Mucosa of gallbladder (tissue), 1 donor: ENCODE measurements at places on chromosomes 7 and 10.

DNA sequence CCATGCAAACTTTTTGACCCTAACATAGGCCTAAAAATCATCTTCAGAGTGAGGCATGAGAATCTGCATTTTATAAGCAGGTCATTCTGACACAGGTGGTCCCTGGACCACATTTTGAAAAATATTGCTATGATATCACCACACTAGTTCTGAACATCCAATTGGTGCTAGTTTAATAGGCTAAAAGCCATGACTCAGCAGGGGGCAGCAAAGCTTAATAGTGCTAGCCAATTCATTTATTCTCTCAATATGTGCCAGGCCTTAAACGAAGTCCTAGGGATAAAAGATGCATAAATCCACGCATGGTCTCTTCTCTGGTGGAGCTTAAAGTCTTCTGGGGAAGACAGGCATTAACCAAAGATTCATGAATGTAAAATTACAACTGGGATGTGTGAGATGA, 10.2 kb upstream of the SLC25A28 start:
- peak; percentile 35 for DNase-seq

- DNase-seq: no peak
These were observed 266.7 kb upstream of the INHBA start for GRCh38 chr7:41969561-41970105.

GRCh38 chr7:75631711-75632110, 107.0 kb downstream of the HIP1 start:
- no peak for DNase-seq

- DNase-seq: no peak
These were observed 351.2 kb downstream of the DNAJB6 start for GRCh38 chr7:157687845-157688532.

DNA sequence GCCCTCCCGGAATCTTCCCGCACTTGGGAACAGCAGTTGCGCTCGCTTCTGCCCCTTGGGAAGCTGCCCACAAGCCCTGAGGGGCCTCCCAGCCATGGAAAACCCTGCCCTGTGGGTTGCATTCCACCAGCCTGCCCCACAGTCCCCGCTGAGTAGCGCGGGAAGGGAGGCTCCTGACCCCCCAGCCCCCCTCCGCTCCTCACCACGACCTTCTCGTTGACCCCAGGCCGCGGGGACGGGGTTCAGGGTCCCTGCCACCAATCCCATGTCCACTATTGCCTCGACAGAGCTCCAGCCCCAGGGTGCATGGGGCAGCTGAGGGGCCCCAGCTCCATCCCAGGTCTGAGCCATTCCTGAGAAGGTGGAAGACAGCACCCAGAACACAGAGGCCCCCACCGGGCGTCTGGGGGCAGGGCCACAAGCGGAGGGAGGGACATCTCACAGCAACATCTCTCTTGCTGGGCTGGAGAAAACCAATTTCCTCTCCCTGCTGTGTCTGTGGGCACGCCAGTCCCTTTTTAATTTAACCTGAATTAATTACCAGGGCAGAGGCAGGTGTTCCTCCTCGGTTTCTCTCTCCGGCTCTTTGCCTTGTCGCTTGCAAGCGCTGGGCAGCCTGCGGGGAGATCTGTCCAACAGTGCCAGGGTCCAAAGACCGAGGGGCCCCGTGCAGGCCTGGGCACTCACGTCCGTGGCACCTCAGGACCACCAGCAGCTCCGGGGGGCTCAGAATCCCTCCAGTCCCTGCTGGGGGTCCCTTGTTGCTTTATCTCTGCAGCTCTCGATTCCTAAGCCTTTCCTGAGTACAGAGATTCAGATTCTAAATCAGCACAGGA, 57.9 kb downstream of the FOXL3 start:
- no peak for DNase-seq

DNA sequence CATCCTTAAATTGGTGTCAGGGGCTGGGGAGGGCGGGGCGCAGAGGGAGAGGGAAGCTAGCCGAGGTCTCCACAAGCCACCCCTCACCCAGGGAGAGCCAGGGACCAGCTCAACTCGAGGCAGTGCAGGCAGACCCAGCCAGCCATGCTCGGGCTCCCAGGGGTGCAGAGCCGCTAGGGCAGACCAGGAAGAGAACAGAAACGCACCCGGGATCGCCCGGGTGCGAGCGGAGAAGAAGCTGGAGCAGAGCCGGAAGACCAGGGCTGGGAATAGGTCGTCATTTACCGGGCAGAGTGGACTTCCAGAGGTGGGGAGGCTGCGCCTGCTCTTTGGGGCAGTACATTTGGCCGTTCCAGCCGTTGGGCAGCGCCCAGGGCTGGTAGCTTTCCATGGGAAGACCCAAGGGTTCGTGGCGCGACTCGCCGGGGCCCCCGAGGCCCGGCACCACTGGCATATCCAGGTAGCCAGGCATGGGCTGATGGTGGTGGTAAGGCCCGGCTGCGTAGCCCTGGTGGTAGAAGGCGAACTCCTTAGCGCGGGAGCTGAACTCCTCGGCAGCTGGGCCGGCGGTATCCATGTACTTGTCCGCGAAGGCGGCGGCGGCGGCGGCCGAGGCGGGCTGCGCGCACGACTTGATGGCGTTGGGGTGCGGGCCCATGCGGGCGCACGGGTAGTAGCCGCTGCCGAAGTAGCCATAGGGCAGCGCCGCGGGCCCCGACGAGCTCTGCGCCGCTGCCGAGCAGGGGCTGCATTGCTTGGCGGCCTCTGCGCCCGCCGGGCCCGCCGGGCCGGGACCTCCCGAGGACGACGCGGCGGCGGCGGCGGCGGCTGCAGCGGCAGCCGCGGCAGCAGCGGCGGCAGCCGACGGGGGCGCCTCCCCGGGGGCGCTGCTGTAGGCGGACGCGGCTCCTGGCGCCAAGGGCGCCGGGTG, 755 bp downstream of the HOXA13 start:
- DNase-seq: no peak

DNA sequence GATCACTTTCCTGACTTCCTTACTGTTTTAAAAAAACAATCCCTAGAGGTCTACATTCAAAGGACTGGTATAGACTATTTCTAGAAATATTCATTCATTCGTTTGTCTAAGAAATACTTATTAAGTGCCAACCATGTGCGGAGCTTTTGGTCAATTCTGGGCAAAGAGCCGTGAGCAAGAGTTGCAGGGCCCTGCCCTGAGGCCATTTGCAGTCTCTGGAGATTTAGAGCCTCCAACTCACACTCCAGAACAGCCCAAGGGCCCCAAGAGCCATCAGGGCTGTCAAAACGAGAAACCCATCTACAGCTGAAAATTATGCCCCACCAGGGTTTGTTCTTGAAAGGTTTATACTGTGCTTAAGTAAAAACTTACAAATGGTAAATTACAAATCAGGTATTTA, 16.2 kb downstream of the WDR91 start:
- no peak for DNase-seq

DNA sequence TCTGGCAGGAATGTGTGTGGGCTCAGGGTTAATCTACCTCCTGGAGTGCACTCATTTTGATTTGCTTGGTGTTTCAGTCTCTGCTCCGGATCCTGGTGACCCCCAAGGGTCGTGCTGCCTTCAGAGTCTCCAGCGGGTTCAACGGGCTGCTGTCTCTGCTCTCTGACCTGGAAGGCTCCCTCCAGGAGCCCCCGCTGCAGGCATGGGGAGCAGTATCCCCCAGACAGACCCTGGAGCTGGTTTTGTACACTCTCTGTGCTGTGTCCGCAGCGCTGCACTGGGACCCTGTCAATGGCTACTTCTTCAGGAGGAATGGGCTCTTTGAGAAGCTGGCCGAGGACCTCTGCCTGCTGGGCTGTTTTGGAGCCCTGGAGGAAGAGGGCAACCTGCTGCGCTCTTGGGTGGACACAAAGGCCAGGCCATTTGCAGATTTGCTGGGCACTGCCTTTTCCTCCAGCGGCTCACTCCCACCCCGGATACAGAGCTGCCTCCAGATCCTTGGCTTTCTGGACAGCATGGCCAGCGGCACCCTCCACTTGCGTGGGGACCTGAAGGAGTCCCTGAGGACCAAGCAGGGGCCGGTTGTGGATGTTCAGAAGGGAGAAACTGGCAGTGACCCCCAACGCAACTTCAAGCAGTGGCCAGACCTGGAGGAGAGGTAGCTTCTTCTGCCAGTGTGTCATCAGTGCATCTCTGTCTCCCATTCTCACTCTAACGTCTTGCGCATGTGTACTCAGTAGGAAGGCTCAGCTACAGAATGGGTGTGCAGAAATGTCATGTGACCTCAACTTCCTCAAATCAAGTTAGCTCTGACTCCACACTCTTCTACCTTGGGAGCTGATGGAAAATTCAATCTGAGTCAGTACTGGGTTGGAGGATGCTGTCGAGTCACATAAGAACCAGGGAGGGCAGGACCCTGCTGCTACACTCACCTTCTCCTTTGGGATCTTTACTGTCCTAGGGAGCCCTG, 58.5 kb downstream of the WDFY4 start:
- DNase-seq: no peak

GRCh38 chr10:110717781-110718589, 73.8 kb downstream of the RBM20 start:
- no peak for DNase-seq

GRCh38 chr10:117568334-117568733, 25.8 kb downstream of the EMX2 start:
- DNase-seq: no peak

DNA sequence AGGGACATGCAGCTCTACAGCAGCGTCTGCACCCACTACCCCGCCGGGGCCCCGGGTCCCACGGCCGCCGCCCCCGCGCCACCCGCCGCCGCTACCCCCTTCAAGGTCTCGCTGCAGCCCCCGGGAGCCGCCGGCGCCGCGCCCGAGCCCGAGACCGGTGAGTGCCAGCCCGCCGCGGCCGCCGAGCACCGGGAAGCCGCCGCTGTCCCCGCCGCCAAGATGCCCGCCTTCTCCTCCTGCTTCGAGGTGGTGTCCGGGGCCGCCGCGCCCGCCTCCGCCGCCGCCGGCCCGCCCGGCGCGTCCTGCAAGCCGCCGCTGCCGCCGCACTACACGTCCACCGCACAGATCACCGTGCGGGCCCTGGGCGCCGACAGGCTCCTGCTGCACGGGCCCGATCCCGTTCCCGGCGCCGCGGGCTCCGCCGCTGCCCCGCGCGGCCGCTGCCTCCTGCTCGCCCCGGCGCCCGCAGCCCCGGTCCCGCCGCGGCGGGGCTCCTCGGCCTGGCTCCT, 631 bp downstream of the OTUD1 start:
- DNase-seq: no peak

GRCh38 chr7:70614237-70615045, 517.5 kb upstream of the GALNT17 start:
- DNase-seq: peak; percentile 70

DNA sequence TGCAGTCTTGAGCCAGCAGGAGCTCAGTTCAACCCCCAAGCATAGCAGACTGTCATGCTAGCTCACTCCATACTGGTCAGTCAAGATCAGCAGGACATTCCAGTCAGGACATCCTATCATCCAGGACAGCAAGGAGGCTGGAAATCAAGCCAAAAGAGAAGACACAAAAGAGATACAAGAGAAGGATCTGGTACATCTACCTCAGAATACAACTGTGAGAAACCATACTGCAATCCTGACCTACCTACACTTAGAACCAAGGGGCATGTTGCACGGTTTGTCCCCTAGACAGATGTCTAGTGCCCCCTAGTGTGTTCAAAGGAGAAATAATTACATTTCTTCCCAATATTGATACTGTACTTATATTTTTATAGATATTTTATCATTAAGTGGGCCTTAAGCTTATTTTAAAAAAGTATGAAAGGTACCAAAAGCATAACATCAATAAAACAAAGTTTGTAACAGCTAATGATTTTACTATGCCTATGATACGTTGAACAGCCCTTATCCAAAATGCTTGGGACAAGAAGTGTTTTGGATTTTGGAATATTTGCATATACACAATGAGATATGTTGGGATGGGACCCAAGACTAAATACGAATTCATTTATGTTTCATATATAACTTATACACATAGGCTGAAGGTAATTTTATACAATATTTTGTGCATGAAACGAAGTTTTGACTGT, 26.7 kb downstream of the ERCC6 start:
- DNase-seq: no peak

DNA sequence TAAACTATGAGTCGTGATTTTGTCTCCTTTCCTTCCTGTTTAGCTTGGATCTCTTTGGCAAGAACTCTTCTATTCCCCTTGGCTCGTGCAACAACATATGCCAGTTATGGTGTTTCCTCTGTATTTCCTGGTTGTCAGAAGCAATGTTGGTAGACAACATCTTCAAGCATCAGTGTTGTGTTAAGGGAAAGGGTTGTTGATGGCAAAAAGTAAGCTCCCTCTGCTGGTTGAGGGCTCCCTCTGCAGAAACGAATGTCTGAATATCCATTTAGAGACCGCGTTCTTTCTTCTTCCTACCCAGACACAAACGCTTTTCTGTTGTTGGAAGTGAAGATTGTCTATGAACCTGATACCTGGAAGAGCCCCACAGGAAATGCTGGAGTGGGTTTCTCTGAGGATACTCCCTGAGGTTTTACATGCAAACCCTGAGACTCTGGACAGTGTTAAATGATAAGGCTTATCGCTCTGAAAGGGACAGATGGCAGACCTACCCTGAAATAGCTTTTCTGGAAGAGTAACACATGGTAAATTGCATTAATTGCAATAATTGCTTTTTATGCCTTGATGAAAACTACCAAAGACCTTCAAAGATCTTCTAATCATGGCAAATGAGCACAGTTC, 23.5 kb upstream of the C1QL3 start:
- DNase-seq: peak; percentile 12

DNA sequence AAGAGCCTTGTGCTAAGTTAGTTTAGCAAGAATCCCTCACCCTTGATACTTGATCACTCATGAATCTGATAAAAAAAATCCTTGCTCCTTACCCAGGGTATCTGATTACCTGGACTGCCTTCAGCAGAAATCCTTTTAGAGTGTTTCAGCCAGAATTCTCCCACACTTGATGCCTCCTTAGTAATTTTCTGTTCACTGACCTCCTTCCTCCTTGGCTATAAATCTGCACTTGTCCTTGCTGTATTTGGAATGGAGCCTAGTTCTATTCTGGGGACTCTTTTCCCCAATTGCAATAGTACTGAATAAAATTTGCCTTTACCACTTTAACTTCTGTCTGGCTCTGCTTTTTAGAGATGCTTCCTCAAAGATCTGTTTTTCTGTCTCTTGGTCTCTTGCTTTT, 84.9 kb downstream of the RPS24 start:
- DNase-seq: no peak

- DNase-seq: peak; percentile 27
These were observed 118.6 kb upstream of the PARD3 start for GRCh38 chr10:34933676-34934075.

DNA sequence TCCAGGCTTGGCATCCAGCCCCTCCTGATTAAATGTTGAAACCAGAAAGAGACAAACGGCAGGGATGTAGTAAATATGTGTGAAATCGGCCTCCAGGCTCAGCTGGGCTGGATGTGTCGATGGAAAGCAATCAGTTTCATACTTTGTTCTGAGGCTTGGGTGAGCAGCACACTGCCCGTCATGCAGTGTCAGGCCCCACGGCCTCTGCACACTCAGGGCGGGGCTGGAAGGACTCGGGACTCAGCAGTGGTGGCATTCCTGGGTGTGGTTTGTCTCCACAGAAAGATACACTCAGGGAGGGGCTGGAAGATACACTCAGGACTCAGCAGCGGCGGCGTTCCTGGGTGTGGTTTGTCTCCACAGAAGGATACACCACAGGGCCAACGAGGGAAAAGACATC, 22.0 kb downstream of the ADGRA1 start:
- DNase-seq: no peak
